Stimulated activated CD8-positive, alpha-beta memory T cell treated with anti-CD3 and anti-CD28 coated beads, Interleukin-4, amount 100 ng/mL, for 1 hour (primary cell): ENCODE measurements at places on chromosomes 7 and 10.
A peak's percentile ranks its signal among the peaks of the same experiment; 100 is the strongest.

GRCh38 chr10:121406823-121407545, 191.3 kb downstream of the FGFR2 start:
- DNase-seq = no peak

DNA sequence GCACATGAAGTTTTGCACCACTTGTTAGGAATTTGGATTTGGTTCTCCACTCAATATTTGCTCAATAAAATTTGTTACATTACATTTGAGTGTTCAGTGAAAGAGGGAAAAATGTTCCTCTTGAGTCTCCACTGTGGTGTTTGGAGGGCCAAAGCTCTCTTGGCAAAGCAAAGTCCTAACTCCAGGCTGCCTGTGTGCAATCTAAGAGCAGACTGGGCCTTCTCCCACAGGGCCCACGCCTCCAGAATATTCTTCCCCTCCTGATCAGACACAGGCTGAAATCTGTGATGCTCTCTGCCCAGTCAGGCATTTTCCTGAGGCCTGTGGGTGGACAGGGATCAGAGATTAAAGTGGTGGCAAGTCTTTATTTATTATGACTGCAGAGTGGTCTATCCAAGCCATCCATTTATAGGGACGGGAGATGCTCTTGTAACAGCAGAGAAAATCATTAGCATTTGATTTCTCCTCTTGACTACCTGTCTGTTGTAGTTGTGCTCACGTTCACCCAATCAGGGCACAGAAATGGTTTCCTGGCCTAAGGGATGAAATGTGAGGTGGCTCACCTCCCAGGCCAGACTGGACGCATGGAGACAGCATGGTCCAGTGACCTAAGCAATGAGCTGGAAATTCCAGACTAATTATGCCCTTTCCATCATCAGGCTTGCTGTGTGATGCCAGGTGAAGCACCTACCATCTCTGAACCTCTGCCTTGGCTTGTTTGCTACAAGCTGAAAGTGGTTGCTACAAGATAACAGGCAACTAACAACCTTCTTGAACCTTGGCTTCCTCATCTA, 147.1 kb upstream of the NRBF2 start:
- DNase-seq = no peak

DNA sequence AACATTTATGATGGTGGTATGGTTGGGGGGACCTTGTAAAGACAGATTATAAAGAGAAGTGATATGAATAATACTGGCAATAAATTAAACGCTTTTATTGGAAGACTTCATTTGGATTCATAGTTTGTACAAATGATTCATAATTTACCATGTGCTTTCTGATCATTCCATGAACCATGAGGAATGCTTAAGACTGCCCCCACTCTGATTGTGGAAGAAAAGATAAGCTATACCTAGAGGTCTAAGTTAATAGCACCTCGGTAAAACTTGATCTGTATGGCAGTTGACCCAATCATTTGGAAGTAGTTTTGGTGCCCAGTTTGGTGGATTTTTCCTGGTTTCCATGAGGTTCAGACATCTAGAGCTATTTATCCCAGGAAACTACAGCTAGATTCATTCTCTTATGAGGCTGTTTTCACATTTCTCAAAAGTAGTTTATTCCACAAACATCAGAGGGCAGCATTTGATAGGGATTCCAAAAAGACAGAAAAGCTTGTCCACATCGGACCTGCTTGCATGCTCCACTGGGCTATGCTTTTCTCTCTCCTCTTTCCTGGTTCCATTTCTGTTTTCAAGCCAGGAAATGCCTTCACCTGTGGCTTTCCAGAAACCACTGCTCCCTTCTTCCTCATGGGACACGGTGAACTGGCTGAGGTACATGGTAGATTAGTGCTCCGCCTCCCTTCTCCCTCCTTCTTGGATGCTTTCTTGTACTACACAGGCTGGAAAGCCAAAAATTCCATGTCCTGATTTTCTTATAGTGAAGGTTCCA, 29.2 kb downstream of the TFAM start:
- DNase-seq = no peak

DNA sequence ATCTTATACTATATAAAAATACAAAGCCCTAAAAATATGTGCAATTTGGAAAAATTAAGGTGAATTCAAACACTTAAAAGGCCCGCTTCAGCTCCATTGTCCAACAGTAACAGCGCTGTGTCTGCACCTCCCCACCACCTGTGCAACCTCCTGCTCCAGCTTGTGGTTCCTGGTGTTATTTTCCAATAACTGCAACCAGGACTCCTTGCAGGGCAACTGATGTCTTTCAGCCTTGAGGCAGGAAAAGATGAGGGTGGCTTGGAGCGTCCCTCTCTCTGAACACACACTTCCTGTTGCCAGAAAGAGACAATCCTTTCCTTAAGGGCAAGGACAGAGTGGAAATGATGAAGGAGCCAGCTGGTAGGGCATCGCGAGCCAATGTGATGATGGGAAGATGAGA, 336.0 kb downstream of the GLRX3 start:
- no peak for DNase-seq

DNA sequence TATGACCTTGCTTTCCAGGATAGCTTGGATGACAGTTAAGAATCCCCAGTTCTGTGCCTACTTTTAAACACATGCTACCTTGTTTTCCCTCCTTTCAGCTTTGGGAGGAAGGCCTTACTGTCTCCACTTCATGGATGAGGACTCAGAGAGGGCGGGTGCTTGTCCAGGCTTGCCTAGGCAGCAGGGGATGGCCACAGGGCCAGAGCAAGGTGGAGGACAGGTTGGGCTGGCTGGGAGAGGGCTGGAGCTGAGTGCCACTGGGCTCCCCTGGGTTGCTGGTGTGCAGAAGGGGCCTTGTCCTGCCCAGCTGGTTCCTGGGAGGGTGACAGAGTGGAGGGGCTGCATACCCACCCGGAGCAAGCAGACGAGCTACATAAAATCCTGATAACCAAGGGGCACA, 117.8 kb downstream of the GRK5 start:
- DNase-seq = no peak

DNA sequence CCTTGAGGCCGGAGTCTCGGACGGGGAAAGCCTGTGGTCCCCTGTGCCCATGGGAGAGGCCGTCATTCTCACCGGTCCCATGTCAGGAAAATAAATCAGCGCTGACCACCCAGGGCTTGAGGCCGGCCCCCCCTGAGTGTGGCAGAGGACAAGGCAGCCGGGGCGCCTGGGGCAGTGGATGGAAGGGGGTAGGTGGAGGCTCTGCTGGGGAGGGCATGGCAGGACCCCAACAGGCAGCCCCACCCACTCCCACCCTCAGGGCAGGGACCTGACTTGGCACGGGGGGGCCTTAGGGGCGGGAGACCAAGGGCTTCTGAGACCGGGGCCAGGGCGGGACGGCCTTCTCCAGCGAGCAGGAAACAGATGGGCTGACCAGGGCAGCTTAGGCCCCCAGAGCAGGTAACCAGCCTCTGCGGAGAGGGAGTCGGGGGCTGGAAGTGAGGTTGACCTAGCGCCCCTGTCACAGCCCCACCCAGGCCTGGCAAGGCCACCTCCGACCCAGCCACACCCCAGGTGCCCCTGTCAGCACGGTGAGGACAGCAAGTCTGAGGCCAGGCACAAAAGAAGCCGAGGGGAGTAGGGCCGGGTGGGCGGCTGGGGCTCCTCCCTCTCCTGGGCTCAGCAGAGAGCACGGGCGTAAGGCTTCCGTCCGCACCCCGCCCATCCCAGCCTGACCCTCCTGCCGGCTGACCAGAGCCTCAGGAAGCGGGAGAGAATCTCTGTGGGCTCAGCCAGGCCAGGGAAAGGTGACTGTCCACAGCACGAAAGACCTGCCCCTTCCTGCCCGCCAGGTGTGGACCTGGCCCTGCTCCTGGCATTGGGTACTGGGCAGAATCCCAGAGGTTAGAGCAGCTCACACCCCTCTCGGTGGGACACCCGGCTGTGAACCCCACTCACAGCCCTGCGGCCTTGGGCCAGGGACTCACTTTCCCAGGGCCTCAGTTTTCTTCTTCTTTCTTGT, 87.4 kb downstream of the FOXL3 start:
- DNase-seq = no peak

- DNase-seq = no peak
These were observed 1.8 kb downstream of the PRXL2A start for GRCh38 chr10:80410122-80410521.

DNA sequence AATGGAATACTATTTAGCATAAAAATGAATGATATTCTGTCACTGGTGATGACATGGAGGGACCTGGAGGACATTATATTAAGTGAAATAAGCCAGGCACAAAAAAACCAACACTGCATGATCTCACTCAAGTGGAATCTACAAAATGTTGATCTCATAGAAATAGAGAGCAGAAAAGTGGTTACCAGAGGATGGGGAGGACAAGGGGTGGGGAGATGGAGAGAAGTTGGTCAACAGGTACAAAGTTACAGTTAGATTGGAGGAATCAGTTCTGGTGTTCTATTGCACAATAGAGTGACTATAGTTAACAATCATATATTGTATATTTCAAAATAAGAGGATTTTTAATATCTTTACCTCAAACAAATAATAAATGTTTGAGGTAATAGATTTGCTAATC, 24.7 kb upstream of the SLC18A3 start:
- no peak for DNase-seq

DNA sequence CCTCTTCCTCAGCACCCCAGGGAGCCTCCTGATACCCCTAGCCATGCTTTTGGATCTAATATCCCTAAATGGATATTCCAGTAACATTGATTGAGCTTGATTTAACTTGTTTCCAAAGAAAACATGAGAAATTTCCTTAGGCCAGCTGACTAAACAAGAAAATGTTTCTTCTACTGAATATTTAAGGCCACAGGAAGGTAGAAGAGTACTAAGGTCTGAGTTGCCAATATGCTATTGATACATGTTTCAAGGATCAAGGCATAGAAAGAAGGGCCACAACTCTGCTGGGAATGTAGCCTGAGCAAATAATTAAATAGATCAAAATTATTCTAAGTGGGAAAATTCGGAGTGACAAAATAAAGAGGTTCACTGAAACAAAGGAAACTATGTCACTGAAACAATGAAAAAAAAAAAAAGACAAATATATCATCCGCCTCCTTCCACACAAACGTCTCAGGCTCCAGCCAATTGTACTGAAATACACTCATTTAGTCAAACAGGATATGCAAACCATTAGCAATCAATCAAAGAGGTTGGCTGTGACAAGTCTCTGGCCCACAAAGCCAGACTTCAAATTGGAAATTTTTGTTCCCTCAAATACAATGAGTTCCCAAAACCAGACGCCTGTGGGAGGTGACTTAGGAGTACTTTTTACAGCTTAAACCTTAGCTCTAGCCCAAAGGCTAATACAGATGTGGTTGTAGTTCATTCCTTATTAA, 396.2 kb downstream of the HTR7 start:
- DNase-seq = no peak

GRCh38 chr10:119306514-119306951, 99.2 kb downstream of the GRK5 start:
- peak; percentile 56 for DNase-seq

DNA sequence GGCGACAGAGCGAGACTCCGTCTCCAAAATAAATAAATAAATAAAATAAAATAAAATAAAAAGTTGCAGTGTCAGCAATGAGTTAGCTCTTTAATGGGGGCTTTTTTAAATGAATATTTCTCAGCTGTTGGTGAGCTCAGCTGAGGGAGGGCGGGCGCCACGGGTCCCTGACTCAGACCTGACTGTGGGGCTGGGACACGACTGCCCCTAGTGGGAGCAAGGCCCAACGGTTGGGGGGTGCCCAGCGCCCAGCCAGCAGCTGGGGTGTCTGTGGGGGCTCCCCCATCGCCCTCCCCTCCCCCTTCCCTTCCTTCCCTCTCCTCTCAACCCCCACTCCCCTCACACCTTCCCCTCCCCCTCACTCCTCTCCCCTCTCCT, 46.6 kb downstream of the PWWP2B start:
- DNase-seq = no peak
